A549 treated with Hydrocortisone at 1 μM for 4 hours (cell line): ENCODE measurements at places on chromosomes 13 and 19. TPM values are rescaled to one million over a fixed set of nuclear protein-coding genes. Genes with fewer than 3 reads are reported as not detected.

TNFSF9 gene
- 2.3 to 4.8 TPM (median 4.5 TPM) in 5 replicates for total RNA-seq

ZNF320 gene
- total RNA-seq: not detected in 5 replicates

TMC4 gene
- total RNA-seq: 0.73 to 1.5 TPM (median 1.1 TPM) in 5 replicates

PIN1 gene
- 56.2 to 80.8 TPM (median 76.5 TPM) in 5 replicates for total RNA-seq

HSD17B14 gene
- 12.0 to 17.2 TPM (median 13.8 TPM) in 5 replicates for total RNA-seq

PRDX2 gene
- 0.48 to 0.90 TPM (median 0.64 TPM) in 5 replicates for total RNA-seq

FFAR1 gene
- total RNA-seq: 0.07 TPM in 2 of 5 replicates, not detected in the others

ZNF180 gene
- total RNA-seq: 7.1 to 9.1 TPM (median 7.9 TPM) in 5 replicates

FAM187B gene
- not detected in 5 replicates for total RNA-seq

PCDH17 gene
- total RNA-seq: 0.02 to 0.12 TPM in 2 of 5 replicates, not detected in the others

CGB5 gene
- total RNA-seq: 0.21 to 0.49 TPM (median 0.23 TPM) in 5 replicates

CERS1 gene
- total RNA-seq: 3.4 to 5.6 TPM (median 5.0 TPM) in 5 replicates

MATK gene
- 0.52 to 1.5 TPM (median 0.99 TPM) in 5 replicates for total RNA-seq

KCNC3 gene
- total RNA-seq: 1.2 to 1.4 TPM (median 1.4 TPM) in 5 replicates

SLITRK5 gene
- total RNA-seq: 0.51 to 0.60 TPM (median 0.58 TPM) in 5 replicates

URAD gene
- total RNA-seq: not detected in 5 replicates
